ENCODE measurements at places on chromosomes 2 and 18.
A peak's percentile ranks its signal among the peaks of the same experiment; 100 is the strongest.

DNA sequence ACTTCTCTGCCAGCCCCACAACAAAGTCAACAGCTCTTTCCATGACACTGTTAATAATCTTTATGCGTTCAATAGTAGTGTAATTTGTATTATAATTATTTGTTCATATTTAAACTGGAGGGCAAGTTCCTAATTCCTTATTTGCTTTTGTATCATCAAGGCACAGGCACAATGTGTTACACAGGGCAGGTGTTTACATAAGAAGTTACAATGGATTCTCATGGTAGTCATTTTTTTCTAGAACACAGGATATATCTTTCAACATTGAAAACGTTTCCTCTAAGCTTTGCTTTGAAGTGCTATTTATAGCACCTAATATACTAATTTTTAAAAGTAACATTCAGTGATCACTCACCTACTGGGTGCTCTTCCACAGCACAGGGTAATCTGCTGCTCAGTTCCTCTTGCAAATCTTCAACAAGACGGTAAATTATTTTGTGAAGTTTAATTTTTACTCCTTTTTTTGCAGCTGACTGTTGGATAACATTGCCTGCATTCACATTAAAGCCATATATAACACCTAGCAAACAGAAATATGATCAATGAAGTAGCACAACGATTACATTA lies 7.3 kb downstream of the RPS27A start:
- no peak for DNase-seq

GRCh38 chr2:96136129-96136720 lies 2.1 kb downstream of the ASTL start:
- no peak for DNase-seq

DNA sequence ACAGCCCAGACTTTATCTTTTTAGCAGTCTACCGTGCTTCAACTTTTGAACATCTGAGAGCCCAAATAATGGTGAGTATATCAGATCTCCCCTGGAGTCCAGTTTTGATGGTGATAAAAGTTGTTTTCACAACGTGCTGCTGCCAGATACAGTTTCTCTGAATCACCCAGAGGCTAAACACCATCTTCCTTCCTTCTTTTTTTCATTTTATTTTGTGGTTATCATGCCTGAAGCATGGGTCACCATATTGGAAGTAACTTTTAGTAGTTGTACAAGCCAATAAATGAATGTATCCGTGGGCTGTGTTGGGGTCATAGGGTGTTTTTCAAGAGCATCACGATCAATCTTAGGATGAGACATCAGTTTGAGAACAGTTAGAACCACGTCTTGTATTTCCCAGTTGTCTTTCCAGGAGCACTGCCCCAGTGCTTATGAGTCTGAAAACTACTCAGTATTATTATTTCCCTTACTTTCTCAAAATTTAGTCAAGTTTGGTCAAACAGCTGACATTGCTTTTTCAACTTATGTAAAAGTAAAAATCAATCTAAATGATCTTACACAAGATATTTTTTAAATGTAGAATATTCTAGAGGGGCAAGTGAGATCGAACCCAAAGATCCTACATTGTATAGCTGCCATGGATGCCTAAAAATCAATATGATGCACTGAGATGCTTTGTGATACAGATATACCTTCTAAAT lies 311.4 kb downstream of the CTNNA2 start:
- no peak for DNase-seq

DNA sequence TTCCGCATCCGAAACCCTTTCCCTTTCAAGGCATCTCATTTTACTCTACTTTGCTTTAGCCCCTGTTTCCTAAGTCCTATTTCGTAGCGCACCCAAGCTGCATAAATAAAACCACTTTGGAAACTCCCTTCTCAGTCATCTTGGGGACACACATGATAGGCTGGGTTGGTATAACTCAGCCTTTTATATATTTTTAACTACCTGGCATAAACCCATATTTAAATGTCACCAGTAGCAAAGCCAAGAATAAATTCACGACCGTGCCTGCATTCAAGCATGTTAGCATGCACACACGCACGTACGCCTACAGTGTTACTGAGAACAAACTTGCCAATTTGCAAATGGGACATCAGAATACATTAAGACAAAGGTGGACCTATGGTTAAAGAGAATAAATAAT lies 564.7 kb upstream of the PIK3C3 start:
- no peak for DNase-seq

DNA sequence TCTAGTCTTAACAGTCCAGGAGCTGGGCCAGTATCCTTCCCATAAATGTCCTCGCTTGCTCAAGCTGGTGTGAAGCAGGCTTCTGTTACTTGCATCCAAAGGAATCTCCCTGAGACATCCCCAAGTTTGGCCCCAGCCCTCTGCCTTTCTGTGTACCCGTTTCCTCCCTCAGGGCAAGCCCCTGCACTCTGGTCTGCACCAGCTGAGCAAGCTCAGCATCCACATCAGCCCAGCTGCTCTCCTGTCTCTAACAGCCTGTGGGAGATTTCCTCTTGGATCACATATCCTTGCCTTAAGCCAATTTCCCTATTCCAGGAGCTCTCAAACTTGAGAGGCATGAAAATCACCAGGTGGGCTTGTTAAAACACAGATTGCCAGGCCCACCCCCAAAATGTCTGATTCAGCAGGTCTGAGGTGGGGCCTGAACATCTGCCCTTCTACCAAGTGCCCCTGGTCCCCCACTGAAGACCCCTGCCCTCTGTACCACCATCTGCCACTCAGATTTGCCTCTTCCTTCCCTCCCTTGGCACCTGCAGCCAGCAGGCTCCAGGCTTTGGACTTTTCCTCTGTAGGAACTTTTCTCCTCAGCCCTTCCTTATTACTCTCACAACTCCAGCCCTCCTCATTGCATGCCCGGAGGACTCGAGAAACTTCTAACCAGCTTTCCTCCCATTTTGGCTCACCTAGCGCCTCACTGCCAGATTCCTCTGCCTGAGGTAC lies 32.1 kb downstream of the REEP1 start:
- no peak for DNase-seq

DNA sequence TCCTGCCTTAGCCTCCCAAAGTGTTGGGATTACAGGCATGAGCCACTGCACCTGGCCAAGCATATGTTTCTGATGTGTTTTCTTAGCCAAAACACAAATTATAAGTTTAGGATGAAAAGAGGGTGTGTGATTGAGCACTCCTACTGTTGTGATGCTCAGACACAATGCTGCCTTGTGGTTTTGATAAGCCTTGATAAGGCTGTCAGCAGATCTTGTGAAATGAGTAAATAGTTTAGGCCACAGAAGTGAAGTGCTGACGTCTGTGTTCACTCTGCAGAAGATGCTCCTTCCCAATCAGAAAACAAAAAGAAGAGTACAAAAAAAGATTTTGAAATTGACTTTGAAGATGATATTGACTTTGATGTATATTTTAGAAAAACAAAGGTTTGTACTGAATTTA lies 24.3 kb downstream of the NCAPH start:
- no peak for DNase-seq

GRCh38 chr18:77082316-77082955 lies 50.1 kb downstream of the MBP start:
- no peak for DNase-seq

GRCh38 chr2:129301431-129301913 lies 678.0 kb upstream of the RAB6C start:
- DNase-seq = peak; percentile 77

DNA sequence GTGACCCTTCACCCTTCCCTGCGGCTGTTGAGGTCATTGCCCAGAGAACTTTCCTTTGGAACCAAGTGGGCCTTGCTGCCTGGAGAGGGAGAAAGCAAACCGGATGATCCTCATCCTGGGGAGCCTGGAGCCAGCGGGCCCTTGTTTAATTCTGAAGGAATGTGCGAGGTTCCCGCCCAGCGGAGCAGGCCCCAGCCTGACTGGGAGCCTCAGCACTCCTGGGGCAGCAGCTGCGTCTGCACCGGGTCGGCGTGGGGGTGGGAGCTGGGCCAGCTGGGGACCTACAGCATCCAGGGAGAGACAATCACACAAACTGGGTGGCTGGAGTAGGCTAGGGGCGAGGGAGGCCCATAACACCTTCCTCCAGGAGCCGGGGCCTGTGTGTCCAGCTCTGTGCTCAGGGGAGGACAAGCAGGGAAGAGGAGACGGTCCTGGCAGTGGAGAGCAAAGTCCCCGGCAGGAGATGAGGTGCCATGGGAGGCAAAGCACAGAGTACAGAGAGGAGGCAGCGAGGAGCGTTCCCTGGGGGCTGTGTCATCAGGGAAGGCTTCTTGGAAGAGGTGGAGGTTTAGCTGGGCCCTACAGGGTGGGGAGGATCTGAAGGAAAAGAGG lies 61.9 kb upstream of the HAAO start:
- DNase-seq = no peak

DNA sequence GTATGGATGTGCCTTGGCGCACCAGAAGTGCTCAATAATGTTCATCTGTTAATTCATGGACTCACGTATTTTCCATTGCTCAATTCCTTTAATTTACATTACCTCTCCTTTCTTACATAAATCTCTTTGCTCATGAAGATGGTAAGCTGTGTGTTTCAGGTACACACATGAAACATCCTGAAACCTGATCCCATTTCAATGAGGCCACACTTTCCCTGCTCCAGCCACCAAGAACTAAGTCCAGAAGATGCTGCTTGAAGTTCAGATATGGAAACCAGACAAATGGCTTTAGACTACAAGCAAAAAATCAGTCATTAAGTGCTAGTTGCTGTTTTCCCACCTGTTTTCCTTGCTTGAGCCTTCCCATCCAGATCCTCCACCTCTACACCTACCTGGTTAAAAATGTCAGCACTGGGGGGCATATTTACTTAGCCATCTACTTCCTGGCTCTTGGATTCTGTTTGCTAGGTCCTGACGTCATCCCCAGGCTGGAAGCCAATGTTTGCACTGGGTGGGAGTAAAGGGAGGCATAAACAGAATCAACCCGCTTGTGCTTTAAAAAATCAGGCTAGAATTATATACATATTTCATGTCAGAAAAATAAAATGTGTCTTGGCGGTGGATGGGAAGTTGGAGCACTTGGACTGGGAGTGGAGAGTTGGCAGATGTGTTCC lies 309.7 kb downstream of the OSR1 start:
- DNase-seq = peak; percentile 82

DNA sequence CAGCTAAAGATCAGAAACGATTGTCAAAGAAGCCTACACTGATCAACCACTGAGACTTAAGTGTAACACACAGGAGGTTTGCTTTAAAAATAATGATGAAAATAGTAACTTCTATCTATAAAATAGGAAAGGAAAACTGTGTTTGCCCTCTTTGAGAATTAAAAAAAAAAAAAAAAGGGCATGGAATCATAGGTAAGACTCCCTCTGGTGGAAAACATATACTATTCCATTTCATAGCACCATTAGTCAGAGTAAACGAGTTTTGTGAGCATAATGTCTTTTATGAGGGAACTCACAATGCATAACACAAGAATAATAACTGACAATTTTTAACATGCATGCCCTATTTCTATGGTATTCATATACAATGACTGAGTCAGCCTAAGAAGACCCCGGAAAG lies 36.3 kb downstream of the SLC35F5 start:
- DNase-seq = no peak

DNA sequence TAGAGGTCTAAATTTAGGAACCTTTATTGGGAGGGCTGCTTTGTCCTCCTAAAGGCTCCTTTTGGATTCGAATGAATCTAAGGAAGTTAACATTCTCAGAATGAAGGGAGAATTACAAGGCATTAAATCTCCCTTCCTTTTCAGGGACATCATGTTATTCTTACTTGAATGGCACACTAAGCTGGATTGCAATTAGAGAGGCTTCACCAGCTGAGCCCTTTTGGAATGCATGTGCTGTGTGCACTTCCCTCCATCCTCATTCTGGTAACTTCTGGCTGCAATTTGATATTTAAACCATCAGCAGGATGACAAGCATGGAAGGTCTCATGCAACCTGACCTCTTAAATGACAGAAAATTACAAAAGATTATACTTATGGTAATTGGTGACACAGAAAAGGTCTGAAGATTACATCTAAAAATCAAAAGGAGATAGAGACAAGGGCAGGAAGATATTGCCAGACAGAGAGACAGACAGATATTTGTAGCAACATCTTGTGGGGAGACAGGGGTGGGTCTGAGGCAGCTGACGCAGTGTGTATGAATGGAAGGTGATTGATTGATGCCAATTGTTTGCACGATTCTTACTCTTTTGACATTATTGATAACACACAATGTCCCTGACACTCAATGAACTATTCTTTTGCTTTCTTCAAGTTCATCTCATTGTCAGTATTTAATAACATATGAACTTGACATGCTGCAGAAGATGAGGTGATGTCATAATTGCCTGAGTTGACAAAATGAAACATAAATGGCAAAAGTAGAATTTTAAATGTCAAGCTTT lies 570.8 kb upstream of the GYPC start:
- no peak for DNase-seq

GRCh38 chr18:54257015-54257414 lies 12.3 kb upstream of the POLI start:
- DNase-seq = no peak

GRCh38 chr2:105576440-105577241 lies 168.1 kb upstream of the NCK2 start:
- DNase-seq = peak; percentile 22

DNA sequence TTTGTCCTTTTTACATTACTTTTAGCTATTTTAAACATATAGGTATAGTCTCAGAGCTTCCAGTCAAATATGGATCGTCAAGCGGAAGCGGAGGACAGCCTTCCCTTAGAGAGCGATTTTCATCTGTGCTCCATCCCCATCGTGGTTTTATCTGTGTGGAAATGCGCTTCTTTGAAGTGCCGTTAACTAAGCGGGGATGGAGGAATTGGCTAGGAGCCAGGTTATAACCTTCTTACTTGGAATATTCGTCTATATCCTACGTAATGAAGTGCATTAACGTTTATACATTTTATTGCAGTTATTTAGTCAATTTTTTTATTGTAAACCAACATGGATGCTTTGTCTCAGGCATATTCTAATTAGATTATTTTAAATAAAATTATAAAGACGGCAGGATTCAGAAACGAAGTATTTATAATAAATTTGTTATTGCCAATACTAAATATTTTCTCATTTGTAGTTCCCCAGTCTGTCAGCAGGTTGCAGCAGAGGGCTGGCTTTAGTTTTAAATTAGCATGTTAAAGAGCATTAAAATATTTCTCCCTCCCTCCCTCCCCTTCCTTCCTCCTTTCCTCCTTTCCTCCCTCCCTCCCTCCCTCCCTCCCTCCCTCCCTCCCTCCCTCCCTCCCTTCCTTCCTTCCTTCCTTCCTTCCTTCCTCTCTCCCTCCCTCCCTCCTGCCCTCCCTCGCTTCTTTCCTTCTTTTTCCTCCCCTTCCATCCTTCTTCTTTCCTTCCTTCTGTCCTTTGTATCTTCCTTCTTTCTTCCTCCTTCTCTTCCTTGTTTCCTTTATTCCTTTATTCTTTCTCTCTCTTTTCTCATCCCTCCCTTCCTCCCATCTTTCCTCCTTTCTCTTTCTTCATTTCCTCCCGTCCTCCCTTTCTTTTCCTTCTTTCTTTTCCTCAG lies 80.6 kb upstream of the DOCK10 start:
- DNase-seq = peak; percentile 15

DNA sequence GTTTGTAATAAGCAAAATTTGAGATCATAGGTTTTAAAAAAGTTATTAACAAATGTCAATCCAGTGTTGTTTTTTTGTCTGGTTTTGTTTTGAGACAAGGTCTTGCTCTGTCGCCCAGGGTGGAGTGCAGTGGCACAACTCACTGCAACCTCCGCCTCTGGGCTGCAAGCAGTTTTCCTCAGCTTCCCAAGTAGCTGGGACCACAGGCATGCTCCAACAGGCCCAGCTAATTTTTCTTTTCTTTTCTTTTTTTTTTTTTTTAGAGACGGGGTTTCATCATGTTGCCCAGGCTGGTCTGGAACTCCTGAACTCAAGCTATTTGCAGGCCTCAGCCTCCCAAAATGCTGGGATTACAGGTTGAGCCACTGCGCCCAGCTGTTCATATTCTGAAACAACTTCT lies 31.3 kb downstream of the GALNT3 start:
- DNase-seq = peak; percentile 10
